ENCODE measurements at places on chromosomes 4 and X.

DNA sequence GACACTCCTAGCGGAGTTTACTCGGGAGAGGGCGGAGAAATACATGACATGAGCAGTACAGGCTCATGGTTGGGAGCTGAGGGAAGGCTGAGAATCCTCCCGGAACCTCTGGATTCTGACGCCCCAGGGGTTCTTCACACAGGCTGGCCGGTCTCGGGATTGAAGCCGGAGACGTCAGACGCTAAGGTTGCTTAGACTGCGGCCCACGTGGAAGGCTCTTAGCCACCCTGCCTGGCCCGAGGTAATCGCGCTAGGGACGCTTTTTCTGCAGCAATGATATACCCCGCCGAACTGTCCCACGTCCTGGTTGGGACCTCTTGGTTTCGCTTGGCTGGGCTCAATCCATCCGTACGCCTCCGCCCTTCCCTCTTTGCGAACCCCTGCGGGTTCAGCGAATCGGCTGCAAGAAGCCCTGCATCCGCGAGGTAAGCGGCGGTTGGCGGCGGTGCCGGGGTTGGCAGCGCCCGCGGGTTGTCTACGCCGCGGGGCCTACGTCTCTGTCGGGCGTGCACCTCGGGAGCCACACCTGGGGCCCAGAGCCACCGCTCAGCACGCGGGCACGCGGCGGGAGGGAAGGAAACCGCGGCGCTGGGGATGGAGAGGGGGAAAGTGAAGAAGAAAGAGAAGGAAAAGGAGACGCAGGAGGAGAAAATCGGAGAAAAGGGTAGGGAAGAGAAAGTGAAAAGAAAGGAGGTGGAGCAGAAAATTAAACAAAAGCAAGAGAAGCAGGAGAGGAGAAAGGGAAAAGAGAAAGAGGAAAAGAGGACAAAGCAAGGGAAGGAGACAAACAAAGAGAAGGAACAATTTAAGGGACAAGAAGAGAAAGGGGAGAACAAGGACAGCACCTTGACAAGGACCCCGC, at the start of gene ARL9:
Gene ARL9, plus strand, starts transcription at position 523 of the 862 bp plus-strand sequence. Its CDS starts 72 bp downstream, at position 595.
- peak; percentile 41 for DNase-seq

- no peak for DNase-seq
Observed at GRCh38 chr4:114200026-114200425, 220.6 kb upstream of the ARSJ start.

DNA sequence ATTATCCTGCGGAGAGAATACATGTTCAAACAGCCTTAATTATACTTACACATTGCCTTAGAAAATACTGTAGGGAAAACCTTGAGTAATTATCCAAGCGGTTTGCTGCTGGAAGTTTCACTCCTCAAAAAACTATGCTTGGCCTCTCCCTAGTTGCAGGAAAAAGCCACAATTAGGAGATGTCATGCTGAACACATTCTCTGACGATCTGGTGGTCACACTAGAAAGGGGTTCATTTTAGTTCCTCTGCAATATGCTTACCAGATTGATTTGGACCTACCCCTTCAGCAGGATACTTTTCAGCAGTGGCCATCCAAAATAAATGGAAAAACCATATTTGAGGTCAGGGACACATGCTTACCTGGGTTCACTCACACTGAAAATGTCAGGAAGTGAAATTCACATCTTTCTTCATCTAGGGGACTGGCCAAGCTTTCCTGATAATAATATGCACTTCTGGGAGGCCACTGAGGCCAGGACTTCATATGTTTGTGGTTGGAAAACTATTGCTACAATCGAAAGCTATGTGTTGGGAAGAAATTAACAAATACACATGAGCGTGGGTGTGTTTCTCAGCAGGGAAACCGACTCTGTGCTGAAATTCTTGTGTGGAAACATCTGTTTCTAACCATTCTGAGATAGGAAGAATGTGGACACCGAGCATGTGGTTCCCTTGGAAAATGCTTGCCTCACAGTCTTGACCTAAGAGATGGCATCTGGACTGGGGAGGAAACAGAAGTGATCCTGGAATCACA, 68.8 kb downstream of the ATXN3L start:
- DNase-seq: no peak

DNA sequence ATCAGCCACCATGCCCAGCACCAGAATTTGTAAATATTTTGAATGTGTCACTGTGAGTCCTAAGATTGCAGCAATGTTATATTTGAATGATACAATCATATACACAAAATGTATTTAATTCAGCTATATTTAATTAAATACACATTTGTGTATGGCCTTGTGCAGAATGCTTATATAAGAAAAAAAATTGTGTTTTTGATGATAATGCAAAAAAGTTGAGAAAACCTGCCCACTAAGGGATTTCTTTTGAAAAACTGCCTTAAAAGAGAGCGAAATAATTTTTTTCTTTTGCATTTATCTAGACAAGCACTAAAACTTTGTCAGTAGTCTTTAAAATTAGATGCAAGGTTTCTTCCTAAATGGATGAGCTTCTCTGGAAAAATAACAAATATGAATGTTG, 68.1 kb upstream of the OTUD4 start:
- no peak for DNase-seq

- no peak for DNase-seq
Observed at GRCh38 chrX:97594646-97595224, 711.0 kb downstream of the RPA4 start.

- no peak for DNase-seq
Observed at GRCh38 chrX:70720721-70721120, 187.8 kb downstream of the TEX11 start.

DNA sequence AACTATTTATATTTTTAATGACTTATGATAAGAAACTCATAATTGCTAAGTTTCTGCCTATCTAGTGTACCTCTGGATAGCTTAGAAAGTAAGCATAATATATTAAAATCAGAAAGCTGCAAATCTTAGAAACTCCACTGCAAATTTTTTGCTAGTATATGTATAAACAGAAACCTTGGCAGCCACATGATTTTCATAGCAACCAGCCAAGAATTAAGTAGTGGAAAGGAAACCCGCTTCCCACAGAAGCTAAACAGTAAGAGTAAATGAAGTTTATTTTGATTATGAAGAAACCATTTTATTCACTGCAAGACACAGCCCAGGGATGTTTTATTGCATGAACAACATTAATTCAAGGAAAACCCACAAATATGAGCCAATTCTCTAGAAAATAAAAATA, 872.5 kb upstream of the ADGRL3 start:
- no peak for DNase-seq

DNA sequence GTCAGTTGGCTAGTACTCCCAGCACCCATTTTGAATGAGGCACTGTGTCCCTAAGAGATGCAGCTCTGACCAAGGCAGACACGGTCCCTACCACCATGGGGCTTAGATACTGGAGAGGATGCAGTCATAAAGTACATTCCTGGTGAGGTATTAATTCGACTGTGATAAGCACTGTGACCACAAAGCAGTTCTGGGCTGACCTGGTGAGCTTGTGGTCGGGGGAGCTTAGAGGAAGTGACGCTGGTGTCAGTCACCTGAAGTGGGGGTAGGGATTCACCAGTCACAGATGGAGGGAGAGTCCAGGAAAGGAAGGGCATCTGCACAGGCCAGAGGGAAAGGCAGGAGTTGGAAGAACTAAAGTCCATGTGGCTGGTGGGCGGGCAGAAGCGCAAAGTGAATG, 15.8 kb upstream of the CLTRN start:
- DNase-seq: no peak

DNA sequence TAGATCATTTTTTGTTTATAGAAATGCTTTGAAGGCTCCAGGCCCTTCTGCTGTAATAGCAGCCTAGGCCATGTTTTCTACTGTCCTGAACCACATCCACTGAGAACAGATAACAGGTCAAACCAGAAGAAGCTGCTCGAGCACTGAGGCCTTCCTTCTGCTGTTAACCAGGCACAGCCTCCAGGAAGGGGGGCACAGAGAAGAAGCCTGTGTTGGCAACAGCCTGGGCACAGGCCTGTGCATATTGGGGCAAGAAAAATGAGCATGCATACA, 37.4 kb upstream of the PDK3 start:
- no peak for DNase-seq

- no peak for DNase-seq
Observed at GRCh38 chr4:164381859-164382258, 372.1 kb upstream of the SMIM31 start.

DNA sequence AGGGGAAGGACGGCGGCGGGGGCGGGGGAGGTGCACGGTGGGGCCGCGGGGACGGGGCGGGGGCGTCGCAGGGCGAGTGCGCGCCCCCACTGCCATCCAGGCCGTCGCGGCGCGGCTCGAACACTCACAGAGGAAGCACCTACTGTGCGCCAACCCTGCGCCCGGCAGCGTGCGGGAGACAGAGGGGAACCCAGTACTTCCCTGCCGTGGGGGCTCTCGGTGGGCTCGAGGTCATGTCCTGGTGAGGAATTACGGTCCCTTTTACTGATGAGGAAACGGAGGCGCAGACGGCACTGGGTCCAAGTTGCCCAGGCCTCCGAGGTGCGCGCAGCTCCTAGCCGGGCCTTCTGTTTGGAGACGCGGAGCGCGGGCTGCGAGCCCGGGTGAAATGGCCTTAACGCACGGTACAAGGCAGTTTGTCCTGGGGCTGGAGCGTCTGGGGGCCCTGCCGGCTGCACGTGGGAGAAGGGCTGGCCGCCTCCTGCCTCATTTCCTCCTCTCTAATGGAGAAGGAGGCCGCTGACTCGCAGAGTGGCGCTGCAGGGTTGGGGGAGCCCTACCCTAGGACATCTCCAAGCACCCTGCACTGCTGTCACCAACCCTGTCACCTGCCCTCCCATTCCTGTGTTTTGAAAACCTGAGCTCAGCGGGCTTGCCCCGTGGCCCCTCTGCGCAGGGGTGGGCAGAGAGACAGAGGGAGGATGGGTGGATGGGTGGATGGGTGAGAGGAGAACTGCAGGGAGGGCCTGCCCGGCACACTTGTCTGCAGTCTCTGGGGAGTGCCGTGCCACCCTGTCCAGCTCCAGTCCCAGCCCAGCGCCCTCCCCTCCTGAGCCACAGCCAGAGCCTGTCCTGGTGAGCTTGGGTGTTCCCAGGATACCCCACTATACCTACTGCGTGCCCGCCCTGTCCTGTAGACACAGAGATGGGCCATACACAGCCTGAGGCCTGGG, 106.0 kb downstream of the ADRA2C start:
- DNase-seq: no peak

DNA sequence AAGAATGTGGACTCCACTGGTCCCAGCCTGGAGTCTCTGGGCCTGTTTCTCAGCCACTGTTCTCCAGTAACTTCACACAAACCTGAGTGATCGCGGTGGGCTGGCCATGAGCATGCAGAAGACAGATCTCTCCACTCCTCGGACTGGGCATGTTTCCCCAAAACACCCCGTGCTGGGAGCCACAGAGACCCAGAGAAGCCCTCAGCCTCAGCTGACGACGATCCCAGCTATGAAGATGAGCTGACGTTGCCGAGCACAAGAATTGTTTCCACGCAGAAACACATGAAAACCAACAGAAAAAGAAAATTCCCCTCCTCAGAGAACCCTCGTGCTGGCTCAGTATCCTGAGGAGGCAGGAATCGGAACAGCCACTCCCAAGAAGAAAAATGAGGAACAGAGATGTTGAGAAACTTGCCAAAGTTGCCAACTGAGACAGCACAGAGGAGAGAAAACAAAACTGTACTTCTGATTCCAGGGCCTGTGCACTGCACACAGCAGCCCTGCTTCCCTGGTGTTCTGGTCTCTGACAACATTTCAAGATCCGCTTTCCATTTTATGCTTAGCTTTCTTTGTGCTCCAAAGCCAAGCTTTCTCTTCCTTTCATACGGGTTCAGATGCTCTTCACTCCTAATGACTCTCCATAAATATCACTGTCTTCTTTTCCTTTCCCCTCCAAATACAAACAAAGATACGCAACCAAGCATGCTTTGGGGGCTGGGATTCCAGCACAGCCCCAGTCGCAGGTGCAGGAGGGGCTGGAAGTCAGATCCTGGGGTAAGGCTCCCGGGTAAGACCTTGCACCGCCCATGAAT, 81.4 kb downstream of the IRF2 start:
- DNase-seq: no peak

DNA sequence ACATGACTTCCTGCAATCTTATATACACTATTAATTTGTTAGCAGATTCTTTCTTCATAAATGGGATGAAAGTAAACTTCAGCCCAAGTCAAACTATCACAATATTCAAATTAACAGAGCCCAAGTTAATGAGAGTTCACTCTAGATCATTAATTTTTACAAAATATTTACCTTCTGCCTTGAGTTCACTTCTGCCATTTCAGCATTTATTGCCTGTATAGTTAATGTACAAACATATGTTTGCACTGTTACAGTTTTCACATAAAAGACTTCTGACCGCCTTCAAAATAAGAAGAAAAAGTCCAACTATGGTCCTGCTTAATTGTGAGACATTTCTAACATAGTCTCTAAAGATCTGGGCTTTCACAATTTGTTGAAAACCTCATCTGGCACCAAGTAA, 46.9 kb downstream of the GPC3 start:
- no peak for DNase-seq

GRCh38 chr4:155624478-155624877, 42.2 kb upstream of the GUCY1A1 start:
- DNase-seq: no peak

DNA sequence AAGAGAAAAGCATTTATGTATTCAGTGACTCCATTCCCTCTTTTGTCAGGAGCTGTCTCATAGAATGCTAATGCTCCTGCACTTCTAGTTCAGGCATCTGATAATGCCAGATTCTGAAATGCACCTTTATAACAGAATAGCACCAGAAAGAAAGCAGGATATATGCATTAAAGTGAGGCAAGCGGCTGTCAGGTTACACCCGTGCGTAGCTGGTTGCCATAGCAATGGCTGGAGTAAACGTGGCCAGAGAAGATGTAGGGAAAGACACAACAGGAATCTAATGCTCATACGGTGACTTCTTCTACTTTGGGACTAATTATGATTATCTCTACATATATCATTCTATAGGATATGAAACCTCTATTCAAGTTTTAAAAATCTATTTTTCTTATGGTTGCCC, 5.9 kb downstream of the EMCN start:
- no peak for DNase-seq

DNA sequence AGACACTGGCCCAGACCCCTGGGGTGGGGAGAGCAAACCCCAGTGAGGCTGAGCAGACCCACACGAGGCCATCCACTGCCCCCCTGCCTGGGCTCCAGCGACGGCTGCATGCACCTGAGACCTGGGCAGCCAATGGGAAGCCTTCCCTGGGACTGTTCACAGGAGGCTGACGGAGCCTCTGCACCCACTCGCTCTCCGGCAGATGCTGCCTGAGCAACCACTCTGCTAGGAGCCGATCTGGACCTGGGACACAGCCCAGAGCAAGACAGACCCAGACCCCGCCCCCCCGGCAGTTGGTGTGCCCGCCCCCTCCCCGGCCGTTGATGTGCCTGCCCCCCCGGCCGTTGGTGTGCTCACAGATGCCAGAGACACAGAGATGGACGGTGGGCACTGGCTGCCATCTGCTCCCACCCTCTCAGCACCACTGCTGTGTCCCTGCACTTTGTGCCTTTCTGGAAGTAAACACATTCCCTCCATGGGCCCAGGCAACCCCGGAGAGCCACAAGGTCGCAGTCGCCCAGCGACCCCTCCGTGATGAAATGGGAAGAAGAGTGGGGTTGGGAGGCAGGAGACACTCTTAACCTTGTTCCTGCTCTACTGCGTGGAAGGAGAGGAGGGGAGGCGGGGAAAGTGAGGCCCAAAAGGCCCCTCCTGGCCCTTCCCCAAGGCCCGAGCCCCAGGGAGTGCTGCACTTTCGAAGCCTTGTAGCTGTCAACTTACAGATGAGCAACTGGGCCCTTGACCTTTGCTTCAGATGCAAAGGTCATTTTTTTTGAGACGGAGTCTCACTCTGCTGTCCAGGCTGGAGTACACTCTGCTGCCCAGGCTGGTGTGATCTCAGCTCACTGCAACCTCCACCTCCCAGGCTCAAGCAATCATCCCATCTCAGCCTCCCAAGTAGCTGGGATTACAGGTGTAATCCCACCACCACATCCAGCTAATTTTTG, 62.0 kb downstream of the ZFYVE28 start:
- no peak for DNase-seq

- DNase-seq: peak; percentile 96
Observed at GRCh38 chr4:40395908-40396793, 61.0 kb downstream of the CHRNA9 start.
